ENCODE measurements at places on chromosomes 7 and 10.

- no peak for ATAC-seq
Measured at GRCh38 chr7:17041324-17041723, 159.5 kb upstream of the AGR3 start.

GRCh38 chr7:28298870-28299518 is 113.3 kb upstream of the CREB5 start:
- ATAC-seq, result no peak

DNA sequence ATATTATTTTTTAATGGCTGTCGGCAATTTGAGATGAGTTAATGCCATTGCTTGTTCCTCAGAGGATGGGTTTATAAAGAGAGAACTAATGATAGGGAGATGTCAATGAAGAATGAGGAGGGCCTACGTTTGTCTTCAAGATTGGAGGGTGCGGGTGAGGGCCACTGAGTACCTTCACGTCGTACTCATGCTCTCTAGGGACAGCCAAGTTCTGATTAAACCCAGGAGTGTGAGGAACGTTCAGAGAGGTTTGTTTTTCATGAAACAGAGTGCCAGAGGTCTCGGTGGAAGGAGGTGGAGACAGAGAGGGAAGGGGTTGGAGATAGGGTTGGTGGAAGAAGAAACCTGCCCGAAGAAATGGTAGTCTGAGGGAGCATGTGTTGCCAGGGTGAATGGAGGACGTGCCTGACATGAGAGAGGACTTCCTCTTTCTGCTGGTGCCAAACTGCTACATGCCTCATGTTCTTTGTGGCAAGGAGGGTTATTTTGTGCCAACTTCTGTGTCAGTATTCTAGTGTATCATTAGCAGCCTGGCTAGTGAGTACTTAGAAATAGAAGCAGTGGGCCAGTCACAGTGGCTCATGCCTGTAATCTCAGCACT is 8.9 kb downstream of the DHTKD1 start:
- peak; percentile 85 for ATAC-seq

DNA sequence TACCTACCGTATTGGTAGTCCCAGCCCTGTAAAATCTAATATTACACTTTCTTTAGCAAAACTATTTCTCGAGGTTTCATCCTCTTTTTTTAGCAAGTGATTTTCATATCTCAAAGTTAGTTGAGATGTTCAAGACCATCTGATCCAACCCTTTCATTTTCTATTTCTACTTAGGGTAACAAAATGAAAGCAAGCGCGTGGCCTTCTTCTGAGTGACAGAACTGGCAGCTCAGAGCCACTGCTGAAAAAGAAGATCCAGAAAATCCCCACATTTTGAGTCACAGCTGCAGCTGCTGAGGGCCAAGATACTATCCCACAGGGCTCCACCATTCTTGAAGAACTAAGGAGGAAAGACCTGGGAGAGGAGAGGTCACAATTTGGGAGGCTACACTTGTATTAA is 24.8 kb upstream of the ZNF800 start:
- peak; percentile 24 for ATAC-seq

GRCh38 chr10:50576245-50576815 is 47.4 kb downstream of the SGMS1 start:
- no peak for ATAC-seq

DNA sequence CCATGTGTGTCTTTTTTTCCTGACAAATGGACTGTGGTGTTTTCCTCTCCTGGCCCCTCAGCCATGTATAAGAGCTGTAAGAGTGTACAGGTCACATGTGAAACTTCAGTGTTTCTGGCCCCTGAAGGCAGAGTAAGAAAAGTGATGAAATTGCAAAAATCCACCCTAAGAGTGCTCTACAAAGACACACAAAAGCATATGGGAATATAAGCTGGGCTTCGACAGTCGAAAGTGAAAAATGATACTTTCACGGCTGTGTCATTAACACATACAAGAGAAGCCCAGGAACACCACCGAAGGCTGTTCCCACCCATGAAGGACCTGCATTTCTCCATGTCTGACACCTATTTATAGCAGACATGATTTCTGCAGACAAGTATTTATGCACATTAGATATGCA is 192.2 kb downstream of the PARD3 start:
- no peak for ATAC-seq

GRCh38 chr7:875051-875450 is 1.3 kb upstream of the GET4 start:
- no peak for ATAC-seq

DNA sequence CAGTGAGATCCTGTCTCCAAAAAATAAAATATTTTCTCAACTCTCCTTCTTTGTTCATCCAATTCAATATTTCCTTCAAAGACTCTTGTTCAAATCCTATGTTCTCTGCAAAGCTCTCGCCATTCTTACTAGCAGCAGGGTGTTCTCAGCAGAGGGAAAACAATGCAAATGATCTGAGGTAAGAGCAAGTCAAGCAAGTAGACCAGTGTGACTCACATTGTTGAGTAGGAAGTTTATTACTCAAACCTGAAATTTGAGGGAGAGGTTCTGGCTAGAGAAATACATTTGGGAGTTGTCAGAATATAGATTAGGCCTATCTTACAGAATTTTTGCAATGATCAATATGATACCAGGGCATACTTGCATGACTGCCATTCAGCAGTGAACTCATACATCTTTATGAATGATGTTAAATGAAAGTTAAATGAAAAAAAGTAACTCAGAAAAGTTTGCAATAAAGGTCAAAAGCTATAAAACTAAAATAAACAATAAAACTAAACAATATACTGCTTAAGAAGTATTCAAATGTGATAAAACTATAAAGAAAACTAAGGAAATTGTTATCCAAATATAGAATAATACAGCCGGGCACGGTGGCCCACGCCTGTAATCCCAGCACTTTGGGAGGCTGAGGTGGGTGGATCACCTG is 5.8 kb downstream of the IDE start:
- ATAC-seq, result peak; percentile 86

GRCh38 chr7:92569137-92569536 is 21.1 kb downstream of the FAM133B start:
- no peak for ATAC-seq

GRCh38 chr10:5165738-5166137 is 19.2 kb downstream of the AKR1C8 start:
- ATAC-seq, result no peak

DNA sequence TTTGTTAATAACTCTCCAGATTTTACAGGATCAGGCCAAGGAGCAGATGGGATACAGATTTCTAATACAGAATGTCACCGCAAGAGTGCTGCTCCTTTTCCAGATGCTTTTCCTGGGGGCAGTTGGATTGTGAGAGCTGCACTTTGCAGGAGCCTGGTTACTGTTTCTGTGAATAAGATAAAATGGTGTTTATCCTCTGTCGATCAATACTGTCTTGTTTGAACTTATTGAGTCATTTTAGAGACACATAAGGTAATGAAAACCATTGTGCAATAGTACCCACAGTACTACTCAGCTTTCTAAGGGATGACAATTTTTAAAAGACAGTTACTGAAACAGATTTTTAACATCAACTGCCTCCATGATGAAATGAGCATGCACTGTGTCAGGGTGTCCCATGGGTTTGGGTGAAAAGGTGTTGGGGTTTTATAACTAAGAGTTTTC is 2.9 kb downstream of the A1CF start:
- ATAC-seq, result no peak

DNA sequence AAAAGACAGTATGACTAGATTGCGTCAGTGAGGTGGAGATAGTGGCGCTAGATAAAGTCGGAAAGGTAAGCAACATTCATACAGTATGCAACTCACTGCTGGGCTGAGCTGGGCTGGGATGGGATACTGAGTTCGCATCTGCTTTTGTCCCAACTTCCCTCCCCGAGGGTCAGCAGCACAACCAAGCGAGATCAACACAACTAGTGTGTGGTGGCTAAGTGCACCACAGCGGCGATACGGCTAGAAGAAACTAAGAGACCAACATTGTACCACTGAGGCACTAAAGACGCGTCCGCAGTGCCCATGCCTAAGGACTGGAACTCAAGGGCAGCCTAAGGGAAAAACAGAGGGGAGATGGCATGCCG is 467 bp downstream of the EXOSC1 start:
- ATAC-seq, result no peak

GRCh38 chr7:140773104-140773503 is 76.6 kb downstream of the NDUFB2 start:
- no peak for ATAC-seq

DNA sequence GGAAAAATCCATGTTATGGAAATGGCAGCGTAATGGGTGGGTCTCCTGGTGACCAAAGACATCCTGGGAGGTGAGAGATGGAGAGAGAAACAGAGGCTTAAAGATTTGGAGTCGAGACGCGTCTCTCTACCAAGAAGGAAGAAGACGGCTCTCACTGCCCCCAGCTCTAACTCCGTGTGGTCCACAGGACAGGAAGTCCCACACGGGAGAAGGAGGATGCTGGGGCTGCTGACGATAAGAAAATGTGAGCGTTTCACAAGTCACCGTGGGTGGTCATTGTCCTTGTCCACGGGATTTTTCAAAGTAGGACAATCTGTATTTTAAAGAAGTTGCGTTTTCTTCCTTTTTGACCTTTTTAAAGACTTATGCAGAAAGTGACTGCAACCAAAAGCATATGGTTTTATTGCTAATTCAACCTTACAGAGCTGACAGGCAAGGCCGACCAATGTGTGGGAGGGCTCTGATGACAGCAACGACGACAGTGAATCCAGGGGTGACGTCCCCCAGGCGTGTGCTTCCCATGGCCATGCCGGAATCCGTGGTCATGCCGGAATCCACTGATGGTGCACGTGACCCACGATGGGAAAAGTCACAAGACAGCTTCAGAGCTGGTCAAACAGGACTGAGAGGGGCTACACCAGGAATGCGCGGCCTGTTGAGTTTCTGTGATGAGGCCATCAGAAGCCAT is 341.2 kb downstream of the PTPRN2 start:
- no peak for ATAC-seq

DNA sequence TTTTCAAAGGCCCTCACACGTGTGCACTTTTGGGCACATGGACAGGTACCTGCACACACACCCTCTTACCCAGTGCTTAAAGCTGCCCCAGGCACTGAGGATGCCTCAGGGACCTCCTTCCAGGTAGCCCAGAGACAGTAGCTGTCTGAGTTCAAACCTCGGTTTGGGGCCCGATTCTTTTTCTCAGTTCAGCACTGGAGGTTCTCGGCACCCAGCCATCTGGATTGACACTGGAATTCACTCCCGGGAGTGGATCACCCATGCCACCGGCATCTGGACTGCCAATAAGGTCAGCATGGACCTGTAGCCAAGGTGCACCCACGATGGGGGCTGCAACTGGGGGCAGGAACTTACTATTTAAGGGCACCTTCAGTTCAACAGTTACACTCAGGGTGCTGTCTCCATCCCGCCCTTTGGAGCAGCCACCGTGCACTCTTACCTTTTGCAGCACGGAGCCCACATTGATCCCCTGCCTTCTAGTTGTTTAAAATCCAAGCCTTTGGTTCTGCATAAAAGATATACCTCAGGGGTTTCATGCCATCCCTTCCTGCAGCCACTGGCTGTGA is 17.7 kb downstream of the CPA5 start:
- no peak for ATAC-seq

- peak; percentile 57 for ATAC-seq
Measured at GRCh38 chr7:149459540-149460452, 1.1 kb downstream of the ZNF777 start.

DNA sequence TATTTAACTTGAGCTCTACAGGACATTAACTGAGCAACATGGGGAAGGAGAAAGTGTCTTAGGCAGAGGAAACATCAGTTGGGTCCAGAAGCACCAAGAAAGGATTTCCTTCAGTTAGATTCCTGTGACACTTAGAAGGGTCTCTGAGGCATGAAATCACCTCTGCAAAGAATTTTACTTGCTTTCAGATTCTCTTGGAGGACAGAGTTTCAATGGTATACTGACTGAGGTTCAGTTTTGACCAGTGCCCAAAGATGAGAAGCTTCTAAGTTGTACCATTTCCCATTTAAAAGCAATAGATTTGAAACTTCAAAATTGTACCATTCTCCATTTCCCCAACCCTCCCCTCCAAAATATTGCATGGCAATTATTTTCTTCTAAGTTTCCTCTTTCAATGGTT is 102.4 kb downstream of the CHCHD3 start:
- no peak for ATAC-seq

- ATAC-seq, result no peak
Measured at GRCh38 chr7:3229904-3230470, 71.1 kb upstream of the SDK1 start.

DNA sequence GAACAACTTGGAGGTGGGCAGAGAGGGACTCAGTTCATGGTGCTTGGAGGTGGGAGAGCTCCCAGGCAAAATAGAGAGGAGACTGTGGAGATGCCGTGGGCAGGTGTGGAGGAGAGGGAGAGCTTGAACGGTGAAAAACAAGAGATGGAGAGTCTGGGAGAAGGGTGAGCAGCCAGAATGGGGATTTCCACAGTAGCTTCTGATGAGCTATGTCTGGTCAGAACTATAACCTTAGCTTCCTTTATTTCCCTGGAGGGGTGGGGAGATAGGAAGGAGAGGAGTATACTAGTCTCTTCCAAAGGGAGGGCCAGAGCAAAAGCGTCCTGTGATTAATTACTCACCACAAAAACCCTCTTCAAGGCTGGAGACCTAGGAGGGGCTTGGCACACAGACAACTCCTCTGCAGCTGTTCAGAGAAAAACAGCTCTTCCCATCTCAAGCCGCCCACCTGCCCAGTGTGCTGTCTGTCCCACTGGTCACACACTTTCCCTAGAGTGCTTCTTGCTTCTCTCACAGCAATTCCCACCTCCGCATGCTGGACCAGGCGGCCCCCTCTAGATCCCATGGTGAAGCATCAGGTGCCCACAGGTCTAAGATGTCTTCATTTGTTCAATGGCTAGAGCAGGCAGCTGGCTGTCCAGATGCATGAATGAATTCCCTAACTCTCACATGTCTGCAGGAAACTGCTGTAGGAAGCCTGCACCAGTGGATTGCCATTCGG is 41.9 kb downstream of the TAS2R41 start:
- ATAC-seq, result no peak

- ATAC-seq, result no peak
Measured at GRCh38 chr10:79608505-79609375, 2.0 kb upstream of the SFTPA1 start.

- no peak for ATAC-seq
Measured at GRCh38 chr7:64997927-64998391, 7.1 kb upstream of the ZNF117 start.

DNA sequence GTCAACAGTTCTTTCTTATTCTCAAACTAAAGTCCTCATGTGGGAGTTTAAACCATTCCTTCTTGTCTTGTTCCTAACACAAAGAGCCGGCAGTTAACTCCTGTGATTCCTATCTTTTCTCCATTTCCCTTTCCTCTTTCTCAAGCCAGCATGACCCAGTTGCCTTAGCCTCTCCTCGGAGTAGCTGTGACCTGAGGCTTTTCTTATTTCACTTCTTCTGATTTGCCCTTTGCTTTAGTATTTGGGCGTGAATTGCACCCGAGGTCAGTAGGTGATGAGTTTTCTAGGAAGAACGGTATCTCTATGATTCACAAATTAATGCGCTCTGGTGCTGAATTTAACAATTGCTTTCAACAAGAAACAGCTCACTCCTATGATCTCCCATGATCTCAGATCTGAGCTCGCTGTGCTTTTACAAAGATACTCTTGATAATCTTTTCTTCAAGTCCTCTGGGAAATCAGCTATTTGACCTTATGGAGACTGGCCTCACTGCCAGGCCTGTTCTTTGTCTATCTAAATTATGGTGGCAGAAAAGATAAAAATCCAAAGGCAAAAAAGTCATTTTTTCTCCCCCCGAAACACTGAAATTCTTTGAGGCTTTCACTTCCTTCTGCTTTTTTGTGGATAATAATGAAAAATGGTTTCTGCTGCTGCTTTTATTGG is 184.6 kb downstream of the JCAD start:
- ATAC-seq, result no peak

All from stimulated activated memory B cell treated with anti-CD40 and anti-IgM and Interleukin-4, amounts not matched to agents 10 μg/mL and 1 μg/mL and 100 μg/mL, for 72 hours (primary cell).